ENCODE measurements at places on chromosomes 4 and X.

DNA sequence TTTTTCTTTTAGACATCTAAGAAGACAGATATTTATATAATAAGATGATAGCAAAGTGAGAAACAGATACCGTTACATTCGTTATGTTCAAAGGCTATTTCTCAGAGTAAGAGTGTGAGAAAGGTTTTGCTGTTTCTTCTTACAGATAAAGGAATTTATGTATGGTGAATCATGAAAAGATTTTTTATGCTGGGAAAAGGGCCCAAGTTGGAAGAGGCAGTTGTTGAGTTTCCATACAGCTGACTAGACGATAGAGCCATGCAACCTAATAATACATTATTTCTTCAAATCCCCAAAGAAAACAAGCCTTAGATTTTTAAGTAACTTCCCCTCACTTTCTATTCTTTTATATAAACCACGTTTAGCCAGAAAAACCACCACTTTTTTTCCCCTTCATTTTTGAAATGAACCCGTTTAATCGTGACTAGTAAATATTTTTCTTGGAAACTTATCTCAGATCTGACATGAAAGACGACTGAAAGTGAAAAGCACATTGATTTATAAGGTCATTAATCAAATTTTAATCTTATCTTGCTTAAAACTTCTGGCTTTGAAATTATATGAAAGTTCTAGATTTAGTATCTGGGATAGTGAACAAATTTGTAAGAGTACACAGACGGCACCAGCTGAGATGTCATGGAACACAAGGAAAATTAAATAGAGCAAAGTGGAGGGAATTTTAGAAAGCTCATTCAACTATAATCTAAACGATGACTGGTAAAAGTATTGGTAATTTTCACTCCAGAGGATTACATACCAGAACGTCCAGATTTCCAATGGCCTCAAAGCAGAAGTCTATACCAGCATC is 10.9 kb downstream of the ADH6 start:
- DNase-seq: no peak

DNA sequence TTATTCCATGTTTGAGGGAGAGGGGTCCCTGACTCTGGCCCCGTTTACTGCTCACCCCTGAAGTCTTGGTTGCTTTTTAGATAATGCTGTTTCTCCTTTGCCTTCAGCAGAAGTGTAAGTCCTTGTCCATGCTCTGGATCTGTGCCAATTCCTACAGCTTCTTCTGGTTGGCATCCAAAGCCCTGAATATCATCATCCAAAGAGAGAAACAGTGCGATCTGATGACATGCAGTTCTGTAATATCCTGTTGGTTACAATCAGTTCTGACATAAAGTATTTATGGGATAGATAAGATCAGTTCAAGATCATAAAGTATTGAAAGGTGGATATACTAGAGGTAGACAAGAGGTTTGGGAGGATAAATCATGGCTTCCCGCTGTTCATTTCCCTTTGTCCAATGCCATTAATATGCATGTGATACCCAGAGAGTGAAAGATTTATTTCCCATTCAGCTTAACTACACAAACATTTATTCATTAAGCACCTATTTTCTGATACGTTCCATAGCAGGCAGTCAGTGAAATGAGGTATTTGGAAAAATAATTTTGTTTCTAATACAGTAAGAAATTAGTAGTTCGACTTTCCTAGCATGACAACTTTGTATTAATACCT is 53.2 kb upstream of the TMEM150C start:
- no peak for DNase-seq

DNA sequence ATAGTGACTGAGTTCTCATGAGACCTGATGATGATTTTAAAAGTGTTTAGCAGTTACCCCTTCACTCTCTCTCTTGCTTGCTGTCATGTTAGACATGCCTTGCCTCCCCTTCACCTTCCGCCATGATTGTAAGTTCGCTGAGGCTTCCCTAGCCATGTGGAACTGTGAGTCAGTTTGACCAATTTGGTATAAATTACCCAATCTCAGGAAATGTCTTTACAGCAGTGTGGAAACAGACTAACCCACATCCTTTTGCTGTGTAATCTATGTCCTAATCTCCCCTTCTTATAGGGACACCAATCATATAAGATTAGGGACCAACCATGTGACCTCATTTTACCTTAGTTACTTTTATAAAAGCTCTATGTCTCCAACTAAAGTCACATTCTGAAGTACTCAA is 677.8 kb downstream of the ADGRL3 start:
- no peak for DNase-seq

GRCh38 chr4:28488021-28488420 is 1627.4 kb downstream of the STIM2 start:
- no peak for DNase-seq

DNA sequence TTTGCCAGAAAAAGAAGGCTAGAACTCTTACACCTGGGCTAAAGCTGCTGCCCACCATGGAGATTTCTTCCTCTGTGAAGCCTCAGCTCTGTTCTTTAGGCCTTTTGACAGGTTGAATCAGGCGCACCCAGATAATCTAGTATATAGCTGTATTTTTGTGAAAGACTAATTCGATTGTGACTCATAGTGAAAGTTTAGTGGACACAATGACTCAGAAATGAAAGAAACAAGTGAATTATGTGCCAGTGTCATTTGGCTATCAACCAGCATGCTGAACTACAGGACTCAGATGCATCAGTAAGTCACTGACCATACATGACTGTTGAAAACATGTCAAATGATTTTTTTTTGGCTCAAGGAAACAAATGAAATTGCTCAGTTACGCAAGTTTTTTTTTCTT is 425.4 kb downstream of the SLITRK2 start:
- DNase-seq: no peak

DNA sequence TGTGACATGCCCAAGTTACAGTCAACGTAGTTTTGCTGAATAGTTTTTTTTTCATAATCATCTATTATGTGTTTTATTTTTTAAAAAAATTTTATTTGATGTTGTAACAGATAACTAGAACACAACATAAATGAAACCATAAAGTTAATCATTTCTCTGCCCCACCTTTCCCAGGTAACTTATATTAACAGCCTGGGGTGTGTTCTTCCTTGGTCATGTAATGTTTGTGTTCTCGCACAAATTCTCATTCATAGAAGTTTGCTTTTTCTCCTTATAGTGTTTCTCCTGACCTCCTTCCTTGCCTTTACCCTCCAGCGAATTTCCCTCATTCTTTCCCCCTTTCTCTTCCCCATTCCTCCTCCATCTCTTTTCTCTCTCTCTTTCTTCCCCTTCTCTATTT is 214.8 kb downstream of the SOWAHB start:
- no peak for DNase-seq

- DNase-seq: no peak
Observed at GRCh38 chrX:120456973-120457372, 12.1 kb downstream of the LAMP2 start.

DNA sequence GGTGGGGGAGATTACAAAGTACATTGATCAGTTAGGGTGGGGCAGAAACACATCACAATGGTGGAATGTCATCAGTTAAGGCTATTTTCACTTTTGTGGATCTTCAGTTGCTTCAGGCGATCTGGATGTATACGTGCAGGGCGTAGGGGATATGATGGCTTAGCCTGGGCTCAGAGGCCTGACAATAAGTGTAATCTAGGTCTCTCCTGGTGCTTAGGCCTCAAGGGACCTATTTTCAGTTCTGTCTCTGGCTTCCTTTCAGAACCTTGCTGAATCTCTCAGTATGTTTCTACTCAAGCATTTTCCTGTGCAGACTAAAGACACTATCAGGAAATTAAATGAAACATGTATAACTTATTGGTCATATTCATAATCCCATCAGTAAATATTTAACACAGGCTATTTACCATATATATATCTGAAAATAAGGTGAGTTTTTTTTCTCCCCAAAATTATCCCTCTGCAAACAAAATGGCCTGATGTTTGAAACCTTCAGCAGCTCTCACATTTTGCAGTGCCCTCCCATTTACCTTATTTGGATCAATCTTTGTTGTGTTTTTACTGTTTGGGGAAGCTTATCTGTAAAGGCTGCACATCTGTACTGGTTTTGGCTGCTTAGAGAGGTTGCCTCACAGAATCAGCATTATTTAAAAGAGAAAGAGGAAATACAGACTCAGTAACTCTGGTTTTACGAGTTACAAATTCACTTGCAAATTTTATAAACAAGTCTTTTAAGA is 2.3 kb upstream of the ZCCHC4 start:
- DNase-seq: no peak

DNA sequence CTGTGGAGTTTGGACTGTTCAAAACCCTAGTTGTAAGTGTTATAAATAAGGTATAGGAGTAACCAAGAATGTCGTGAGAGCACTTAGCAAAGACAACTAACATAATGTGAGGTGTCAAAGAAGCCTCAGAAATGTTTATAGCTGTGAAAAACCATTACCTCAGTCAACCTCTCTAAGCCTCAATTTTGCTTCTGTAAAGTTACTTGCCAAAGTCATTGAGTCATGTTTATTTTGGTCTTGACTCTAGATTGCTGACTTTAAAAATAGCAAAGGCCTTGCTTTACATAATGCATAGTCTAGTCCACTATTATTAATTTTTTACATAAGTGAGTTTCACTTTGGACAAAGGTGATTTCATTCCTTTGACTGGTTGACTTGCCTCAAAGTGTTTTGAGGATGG is 257.6 kb upstream of the CXXC4 start:
- no peak for DNase-seq

DNA sequence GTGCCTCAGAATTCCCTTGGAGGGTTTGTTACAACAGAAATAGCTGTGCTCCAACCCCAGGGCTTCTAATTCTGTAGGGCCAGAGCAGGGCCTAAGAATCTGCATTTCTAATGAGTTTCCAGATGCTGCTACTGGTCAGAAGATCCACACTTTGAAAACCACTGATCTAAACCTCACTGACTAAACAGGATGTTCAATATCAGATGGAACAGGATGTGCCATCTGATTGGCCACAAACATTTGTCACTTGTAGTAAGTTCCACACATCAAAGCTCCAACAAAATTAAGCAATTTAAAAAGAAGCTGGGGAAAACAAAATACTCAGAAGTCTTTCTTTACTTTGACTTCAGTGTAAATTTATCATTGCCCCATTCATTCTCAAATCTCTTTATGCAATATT is 14.3 kb downstream of the CASK start:
- no peak for DNase-seq

DNA sequence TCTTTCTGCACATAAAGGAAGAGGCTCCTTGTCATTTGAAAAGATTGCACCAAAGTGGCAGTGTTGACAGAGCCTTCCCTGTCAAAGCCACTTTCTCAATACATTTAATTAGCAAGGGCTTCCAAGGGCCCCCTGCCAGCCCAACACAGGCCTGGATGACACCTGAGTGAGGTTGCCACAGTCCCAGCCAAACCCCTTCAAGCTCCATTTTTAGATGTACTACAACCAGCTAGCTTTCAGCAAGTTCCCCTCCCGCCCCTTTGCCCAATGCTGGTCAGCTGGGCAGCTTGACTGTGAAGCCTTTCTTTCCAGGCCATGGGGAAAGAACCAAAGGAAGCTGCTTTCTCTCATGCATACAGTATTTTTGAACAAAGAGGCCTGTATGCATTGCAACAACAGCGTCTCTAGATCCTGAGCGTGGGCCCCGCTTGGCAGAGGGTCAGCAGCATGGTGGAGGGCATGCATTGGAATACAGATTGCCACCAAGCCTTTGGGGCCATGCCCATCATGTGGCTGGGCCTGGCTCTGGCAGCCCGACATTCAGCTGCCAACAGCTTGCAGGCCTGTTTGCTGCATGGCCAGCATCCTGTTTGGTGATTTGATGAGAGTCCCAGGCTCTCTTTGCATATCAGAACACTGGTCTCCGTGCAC is 261.1 kb upstream of the GATB start:
- DNase-seq: no peak

DNA sequence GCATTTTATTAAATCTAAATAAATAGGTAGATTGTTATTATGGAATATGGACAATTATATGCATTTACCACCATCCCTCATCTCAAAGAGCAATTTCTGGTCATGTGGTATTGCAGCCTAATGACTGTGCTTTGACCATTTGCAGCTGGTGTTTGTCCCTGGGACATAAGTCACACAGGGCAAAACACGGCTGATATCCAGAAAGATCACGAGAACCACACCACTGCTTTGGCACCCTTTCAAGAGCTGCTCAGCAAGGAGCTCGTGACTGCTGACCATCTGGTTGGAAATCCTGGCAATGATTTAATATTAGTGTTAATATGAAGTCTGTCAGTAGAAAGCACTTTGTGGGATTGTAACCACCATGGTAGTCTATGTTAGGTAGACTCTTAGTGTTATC is 545.0 kb downstream of the GBA3 start:
- DNase-seq: peak; percentile 0

- DNase-seq: no peak
Observed at GRCh38 chr4:67918428-67918827, 34.6 kb upstream of the TMPRSS11D start.

DNA sequence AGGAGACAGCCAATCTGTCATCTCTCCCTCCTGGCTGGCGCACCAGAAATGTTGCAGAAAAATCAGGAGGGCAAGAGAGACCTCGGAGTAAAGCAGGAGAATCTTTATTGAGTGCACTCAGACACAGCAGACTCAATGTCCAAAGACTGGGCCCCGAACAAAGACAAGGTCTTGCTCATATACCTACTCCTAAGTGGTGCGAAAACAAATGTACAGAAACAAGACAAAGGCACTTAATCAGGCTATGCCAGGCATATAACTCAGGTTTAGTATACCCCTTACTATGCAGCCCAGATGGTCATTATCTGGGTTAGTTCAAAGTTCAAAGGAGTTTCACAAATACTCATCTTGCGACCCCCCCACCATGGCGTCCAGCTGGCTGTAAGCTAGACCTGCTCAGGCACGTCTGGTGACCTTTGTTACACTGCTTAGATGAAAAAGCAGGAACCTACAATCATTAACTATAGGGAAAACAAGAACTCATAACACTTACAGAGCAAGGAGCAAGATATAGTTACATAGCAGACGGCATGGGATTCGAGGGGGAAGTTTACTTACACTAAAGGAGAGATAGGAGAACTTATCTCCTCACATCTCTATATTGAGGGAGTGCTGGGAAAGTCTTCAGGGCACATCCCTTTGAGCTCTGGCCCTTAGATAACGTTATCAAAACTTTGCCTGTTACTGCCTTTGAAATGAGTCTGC is 27.5 kb downstream of the SULT1E1 start:
- DNase-seq: no peak

GRCh38 chr4:124025428-124025827 is 628.8 kb downstream of the SPRY1 start:
- DNase-seq: no peak

GRCh38 chr4:85787133-85787532 is 312.2 kb downstream of the ARHGAP24 start:
- no peak for DNase-seq

DNA sequence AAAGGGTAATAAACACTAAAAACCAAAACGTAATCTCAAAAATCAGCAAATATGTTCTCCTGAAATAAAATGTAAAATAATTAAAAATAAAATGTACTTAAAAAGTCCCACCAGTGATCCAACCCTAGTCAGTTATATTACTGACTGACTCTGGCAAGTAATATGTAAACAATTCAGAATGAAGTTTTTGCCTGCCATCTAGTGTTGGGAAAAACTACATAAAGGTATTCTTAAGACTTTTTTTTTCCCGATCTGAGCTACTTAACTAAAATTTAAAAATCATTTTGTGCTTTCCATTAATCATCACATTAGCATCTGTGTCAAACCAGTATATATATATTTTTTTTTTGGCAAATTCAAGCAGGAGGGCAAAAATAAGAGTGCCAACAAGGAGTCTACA is 24.0 kb downstream of the RCHY1 start:
- DNase-seq: no peak

Measured in SK-N-SH (cell line).